Activated CD4-positive, alpha-beta memory T cell treated with anti-CD3 and anti-CD28 coated beads, Interleukin-2, amount 10 ng/mL, durations not matched to agents 7 days and 5 days (primary cell): ENCODE measurements at places on chromosomes 2 and 18. TPM values are rescaled to one million over a fixed set of nuclear protein-coding genes. Genes with fewer than 3 reads are reported as not detected.

The SAG gene
- total RNA-seq, result 0.10 TPM

DNA sequence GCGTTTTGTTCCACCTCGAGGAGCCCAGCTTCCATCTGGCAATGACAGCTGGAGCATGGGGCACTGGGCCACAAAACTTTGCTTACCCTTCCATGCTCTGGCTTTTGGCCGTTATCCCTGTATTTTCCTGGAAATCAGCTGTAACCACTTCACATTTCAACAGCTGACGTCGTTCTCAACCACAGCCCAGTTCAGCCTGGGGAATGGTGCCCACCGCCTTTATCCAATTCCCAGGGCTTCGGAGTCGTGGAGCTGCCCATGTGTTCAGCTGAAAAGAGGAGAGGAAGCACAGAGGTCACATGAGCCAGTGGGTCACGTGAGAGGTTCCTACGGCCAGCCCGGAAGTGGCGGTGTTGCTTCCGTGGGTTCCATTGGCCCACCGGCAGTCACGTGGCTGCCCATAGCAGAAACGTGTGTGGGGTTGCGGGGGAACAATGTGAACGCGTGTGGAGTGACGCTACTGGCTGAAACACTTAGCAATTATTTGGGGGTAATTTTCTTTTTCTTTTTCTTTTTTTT is 16.7 kb upstream of the EDAR start:
- no peak for DNase-seq

DNA sequence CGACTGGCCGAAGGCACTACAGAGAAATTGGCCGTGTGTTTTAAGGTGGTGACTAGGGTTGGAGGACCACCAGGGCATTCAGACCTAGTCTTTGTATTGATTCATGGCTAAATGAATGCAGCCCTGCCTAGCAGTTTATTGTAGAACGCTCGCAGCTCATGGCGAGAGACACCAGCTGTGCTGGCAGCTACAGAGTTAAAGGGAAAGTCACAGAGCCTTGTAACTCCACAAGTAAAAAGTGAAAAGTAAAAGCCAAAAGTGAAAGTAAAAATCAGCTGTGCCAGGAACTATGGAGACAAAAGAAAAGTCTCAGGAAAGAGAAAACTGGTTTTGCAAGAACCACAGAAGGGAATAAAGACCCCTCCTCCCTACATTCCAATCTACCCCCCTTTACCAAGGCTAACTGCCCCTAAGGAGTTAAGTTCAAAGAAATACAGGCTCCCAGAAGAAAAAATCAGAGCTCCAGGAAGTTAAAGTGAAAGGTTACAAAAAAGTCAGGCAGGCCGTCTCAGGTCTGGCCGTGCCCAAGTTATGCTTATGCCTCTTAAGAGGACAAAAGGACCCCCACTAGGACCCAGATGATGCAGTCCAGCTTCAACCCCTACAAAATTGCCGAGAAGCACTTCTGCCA is 46.4 kb upstream of the SELENOI start:
- no peak for DNase-seq

GRCh38 chr2:218168635-218169462 is 2.1 kb upstream of the CXCR1 start:
- DNase-seq, result peak; percentile 67
